ENCODE measurements at places on chromosomes 16 and 17.
A peak's percentile ranks its signal among the peaks of the same experiment; 100 is the strongest.

- no peak for DNase-seq
Measured at GRCh38 chr17:39928858-39929645, 1.5 kb downstream of the LRRC3C start.

DNA sequence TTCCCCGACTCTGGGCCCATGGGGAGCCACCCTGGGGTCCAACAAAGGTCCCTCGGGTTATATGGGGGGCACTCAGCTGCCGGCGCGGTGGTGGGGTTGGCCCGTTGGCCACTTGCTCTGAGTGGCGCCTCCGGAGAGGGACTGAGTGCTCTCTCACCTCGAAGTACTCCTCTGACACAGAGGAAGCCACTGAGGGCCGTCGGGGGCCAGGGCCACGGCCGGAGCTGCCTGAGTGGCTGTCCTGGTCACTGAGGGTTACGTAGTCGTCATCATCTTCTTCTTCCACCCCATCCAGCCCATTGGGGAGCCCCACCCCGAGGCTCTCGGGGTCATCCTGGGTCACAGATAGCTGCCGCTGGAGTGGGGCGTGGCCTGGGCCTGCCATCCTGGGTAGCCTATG, 25.7 kb downstream of the SLC5A10 start:
- no peak for DNase-seq

- DNase-seq = no peak
Measured at GRCh38 chr17:58280480-58281217, at the start of gene MPO. Gene MPO (minus strand): TSS chr17:58280935. CDS start chr17:58280758, 177 bp downstream.

- no peak for DNase-seq
Measured at GRCh38 chr17:42409523-42410318, 13.3 kb downstream of the CAVIN1 start.

DNA sequence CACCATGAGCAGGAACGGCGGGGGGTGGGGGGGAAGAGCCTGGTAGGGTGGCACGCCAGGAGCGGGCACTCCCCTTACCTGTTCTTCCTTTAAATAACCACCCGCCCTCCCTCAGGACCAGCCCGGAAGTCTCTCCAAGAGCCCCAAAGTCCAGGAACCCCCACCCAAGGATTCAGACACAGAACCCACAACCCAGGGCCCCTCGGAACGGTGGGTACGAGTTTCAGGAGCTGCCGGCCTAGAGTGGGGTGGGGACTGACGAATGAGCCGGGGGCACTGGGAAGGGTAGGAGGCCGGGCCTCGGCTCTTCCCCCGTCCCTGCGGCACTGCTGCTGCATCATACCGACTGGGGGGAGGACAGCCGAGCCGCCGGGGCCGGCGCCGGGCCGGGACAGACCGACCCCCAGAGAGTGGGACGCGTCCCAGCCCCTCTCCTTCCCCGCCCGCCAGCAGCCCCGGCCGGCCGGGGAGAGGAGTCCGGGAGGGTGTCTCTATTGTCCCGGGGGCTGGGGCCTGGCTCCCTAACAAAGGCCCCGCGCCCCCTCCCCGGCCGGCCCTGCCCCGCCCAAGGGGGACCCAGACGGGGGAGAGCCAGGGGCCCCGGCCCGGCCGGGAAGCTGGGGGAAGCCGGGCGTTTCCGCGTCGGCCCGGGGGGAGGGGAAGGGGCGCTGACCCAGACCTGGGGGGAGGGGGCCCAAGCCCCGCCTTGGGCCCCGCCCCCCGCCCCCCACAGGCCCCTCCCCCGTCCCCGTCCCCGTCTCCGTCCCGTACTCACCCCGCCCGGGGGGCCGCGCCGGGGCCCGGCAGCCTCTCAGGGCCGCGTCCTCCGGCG, 747 bp downstream of the ATXN7L3 start:
- DNase-seq = peak; percentile 68

GRCh38 chr17:80843741-80844156, 147.9 kb upstream of the CHMP6 start:
- no peak for DNase-seq

GRCh38 chr17:13462673-13463124, 139.0 kb downstream of the HS3ST3A1 start:
- DNase-seq = no peak

- peak; percentile 58 for DNase-seq
Measured at GRCh38 chr17:80441133-80441578, 26.2 kb downstream of the ENDOV start.

GRCh38 chr17:18038149-18038850, 668 bp downstream of the ATPAF2 start:
- peak; percentile 31 for DNase-seq

DNA sequence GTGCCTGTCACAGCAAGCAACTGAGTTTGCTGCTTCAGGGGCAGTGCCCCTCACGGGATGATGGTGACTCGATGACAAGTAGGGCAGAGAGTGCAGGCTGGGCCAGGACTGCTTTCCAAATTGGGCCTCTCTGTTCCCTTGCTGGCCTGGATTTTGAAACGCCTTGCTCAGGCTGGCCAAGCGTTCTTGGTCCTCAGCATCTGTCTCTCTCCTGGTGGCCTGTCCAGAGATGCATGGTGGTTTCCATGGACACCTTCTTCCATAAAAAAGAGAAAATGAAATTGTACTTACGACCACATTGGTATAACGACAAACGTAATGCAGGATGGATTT, 19.4 kb upstream of the PRM1 start:
- DNase-seq = no peak

- DNase-seq = no peak
Measured at GRCh38 chr17:6101706-6102105, 31.5 kb downstream of the WSCD1 start.

DNA sequence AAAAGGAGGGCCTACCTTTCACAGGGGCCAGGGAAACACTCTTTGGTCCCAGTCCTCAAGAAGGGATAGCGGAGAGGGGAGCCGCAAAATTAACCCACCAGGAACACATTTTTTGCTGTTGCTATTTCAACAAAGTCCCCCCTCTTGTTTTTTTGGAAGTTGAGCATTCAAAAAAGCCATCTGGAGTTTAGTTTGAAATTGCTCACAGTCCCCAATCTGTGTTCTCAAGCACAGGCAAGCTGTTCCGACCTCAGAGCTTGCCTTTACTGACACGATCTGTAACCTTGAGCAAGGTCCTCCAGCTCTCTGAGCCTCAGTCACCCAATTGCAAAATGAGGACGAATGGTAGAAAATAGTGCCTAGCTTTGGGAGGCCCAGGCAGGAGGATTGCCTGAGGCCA, 131.1 kb downstream of the ZNF423 start:
- no peak for DNase-seq

DNA sequence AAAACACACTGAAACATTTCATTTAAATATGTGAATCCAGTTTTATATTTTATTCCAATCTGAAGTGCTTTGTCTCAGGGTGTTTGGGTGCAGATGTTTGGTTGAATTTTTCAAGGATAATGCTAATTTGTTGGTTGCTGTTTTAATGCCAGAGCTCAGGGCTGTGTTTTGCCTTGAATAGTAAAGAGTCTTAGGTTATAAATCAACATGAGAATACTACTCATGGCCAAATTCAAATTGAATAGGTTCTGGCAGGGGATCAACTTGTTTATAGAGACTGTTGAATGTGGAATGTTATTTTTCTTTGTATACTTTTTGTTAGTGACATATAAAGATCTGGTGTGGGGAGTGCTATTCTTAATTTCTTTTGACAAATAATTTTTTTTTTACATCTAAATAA, 18.8 kb downstream of the TOM1L1 start:
- DNase-seq = no peak

GRCh38 chr17:80428796-80429195, 13.8 kb downstream of the ENDOV start:
- DNase-seq = no peak

- no peak for DNase-seq
Measured at GRCh38 chr17:14866266-14866665, 398.9 kb downstream of the PMP22 start.

DNA sequence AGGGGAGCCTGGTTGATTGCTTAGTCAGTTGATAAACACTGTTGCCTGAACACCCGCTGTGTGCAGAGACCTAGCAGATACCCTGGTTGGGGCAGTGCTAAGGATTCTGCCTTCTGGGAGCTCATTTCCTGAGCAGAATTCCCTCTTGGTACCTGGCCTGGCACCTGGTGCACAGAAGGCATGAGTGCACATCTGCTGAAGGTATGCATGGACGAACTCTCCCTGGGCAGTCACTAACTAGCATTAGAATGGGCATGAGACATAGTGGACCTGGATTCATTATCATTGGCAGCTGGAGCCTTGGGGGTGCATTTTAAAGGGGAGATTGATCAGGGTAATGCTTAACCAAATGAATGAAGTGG, 13.1 kb downstream of the ADCY7 start:
- DNase-seq = no peak

- no peak for DNase-seq
Measured at GRCh38 chr16:3454631-3455147, 11.2 kb downstream of the NAA60 start.

DNA sequence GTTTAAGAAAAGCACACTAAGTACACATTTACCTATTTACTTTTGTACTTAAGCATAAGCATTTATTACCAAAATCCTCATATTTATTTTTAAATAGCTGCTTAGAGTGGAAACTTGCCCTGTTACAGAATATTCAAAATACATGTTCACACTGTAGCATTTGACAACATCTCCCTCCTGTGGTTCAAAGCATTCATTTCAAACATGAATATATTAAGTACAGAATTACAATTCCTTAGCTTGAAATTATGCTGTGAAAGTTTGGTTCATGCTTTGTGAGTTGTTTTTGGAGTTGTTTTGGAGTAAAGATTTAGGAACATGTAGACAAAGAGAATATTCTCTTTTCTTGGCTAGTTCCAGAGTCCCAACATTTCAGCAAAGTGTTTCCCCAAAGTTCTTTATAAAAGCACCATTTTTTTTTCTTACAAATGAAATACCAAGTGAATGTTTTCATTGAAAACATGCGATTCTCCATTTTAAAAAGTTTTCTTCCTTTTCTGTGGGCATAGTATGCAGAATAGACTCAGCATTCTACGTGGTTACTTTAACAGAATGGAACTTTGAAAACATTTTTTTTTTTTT, 33.2 kb downstream of the TUBD1 start:
- no peak for DNase-seq

- DNase-seq = no peak
Measured at GRCh38 chr16:10655415-10655977, 39.2 kb downstream of the TEKT5 start.

GRCh38 chr16:72317446-72317845, 145.5 kb upstream of the PMFBP1 start:
- no peak for DNase-seq

DNA sequence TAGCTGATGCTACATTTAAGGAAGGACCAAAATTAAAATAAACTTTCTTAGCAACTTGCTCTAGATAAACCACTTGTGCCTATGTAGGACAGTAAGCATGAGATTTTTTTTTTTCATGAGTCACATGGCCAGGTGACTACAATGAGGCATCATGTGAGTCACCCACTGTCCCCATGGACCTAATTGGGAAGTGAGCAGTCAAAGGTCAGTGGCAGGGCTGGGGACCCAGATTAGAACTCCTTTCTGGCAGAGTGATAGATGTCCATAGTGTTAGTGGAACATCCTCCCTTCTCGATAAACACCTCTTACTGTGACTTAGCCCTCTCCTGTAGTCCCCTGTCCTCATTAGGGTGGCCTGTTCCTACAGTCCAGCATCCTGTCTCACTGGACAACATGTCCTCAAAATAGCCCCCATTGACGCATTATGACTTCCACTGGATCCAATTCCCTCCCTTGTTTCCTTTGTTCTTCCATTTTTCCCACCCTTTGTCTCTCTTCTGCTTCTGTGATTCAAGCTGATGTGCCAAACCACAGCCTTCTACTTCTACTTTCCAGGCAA, 12.4 kb downstream of the ITGB3 start:
- no peak for DNase-seq

DNA sequence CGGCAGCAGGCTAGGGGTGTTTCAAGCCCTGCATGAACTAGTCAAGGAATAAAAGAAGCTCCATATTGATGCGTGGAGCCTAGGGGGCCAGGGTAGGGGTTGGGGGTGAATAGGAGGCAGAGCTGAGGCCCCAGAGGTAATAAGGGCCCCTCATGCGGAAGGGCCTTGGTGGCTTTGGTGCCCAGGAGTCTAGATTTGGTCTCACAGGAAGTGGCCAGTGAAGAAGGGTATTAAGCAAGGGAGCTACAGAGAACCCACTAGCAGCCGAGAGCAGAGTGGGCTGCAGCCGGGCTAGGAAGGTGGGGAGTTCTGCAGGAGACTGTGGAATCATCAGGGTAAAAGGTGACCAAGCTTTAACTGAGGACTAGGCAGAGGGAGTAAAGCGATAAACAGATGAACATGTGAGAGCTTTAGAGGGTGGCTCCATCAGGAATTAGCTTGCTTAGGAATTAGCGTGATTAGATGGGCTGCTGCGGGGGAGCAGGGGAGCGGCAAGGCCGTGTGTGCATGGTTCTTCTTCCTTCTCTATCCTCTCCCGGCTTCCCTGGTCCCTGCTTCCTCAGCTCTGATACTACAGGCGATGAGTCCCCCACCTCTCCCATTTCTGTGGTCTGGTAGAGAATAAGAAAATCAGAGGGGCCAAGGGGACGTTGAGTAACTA, 9.8 kb downstream of the GNGT2 start:
- DNase-seq = no peak

GRCh38 chr16:17766012-17766411, 295.3 kb upstream of the XYLT1 start:
- DNase-seq = no peak

GRCh38 chr17:78408476-78409050, 30.1 kb downstream of the PGS1 start:
- DNase-seq = no peak

- DNase-seq = no peak
Measured at GRCh38 chr16:56771558-56772279, 41.8 kb downstream of the NUP93 start.

Data from stimulated activated CD4-positive, alpha-beta T cell treated with anti-CD3 and anti-CD28 coated beads, Interleukin-15, amount 100 ng/mL, for 24 hours (primary cell).